ENCODE measurements at places on chromosomes 6 and 20.

DNA sequence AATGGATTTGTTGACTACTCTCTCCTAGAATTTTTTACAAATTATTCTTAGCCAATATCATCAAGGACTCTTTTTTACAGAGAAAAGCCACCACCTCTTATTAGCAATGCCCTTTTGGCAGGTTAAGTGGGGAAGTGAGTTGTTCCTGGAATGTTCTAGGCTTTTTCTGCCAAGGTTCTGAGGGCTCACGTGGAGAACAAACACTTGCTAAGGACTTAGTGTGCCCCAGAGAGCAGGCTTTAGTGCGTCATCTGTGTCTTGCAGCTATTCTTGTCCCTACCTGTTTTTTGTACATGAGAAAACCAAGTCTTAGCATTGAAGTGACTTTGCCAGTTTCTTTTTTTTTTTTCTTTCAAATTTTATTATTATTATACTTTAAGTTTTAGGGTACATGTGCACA, 33.5 kb downstream of the CFAP61 start:
- DNase-seq, result no peak

DNA sequence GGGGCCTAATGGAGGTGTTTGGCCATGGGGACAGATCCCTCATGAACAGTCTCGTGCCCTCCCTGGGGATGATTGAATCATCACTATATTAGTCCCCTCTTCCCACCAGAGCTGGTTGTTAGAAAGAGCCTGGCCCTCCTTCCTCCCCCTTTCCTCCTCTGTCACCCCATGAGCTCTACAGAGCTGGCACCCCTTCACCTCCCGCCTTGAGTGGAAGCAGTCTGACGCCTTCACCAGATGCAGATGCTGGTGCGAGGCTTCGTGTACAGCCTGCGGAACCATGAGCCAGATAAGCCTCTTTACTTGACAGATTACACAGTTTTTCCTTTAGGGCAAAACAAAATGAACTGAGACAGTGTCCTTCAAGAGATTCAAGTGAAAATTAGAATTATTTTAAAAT, 74.4 kb upstream of the RIPOR2 start:
- DNase-seq, result no peak

DNA sequence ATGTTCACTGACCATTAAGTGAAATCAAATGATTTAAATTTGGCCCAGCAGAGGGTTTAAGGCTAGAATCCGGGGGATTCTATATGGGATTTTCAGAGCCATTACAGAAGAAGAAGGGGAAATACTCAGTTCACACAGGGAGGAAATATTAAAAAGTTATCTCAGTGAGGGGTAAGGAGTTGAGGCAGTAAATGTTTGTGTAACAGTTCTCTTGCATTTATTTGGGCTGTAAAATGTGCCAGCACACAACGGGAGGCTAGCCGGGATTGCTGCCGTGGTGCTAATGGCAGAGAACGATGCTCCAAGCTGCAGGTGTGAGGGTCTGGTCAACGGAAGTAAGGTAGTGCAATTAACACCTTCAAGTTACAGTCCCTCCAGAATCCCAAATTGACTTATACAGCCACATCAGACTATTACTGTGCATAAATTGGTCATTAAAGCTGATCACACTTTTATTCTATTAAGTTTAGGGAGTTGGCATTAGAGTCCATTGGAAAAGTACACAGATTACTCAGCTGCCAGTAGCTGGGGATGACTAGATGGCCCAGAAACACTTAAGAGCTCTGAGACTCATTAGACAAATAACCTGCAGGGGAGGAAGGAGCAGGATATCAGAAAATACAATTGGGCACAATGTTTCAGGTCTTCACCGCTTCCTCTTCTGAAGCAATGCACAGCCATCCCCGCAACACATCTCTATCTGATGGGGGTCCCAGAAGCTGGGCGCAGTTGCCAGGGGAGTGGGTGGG, 31.3 kb downstream of the PPP1R3G start:
- DNase-seq, result no peak

DNA sequence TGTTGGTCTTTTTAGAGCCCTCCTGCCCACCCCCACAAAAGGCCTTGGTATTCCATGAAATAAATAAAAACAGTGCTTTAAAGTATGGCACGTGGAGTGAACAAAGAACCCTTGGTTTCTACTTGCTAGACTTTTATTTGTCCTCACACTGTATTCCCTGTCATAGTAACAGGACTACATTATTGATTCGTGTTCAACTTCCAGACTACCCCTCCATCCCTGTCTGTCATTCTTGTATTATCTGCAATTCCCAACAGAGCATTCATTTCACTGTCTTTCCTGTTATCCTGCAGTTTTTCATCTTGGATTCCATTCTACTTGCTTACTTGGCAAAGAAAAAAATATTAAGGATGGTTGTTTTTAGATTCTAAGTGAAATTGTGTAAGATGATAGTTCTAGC, 307.4 kb upstream of the CNR1 start:
- DNase-seq, result no peak

All from activated CD4-positive, alpha-beta memory T cell treated with anti-CD3 and anti-CD28 coated beads, Interleukin-2, amount 10 ng/mL, durations not matched to agents 7 days and 5 days (primary cell).